ENCODE measurements at places on chromosomes 7 and 10.
A peak's percentile ranks its signal among the peaks of the same experiment; 100 is the strongest.

DNA sequence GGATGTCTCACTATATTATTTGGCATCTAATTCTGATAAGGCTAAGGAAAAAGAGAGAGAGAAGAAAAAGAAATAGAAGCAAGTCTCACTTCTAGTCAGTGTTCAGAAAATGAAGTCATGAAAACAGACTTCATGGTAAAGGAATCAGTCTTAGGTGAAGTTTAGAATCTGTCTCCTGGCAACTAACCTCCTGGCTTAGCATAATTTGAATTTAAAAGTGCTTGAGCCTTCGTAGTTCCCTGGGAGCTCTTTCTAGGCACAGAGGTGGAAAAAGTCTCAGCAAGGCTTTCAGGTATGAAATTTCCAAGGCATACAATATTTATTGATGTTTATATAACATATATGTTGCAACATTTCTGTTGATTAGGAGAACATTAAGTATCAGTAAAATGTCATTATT lies 10.4 kb downstream of the CHRM2 start:
- H3K4me3 ChIP-seq, result no peak overlapping the region
- H3K27me3 ChIP-seq, result no peaks in the 10 kb centered on the region
- DNase-seq, result no peak
- H3K4me1 ChIP-seq, result no peaks in the 10 kb centered on the region

- H3K4me3 ChIP-seq, result no peak overlapping the region
- peaks cover 9% of the 10 kb centered on the region for H3K27me3 ChIP-seq
- H3K36me3 ChIP-seq, result no peaks in the 10 kb centered on the region
- DNase-seq, result no peak
- H3K4me1 ChIP-seq, result no peaks in the 10 kb centered on the region
Measured at GRCh38 chr10:29877793-29878491, 181.4 kb downstream of the JCAD start.

DNA sequence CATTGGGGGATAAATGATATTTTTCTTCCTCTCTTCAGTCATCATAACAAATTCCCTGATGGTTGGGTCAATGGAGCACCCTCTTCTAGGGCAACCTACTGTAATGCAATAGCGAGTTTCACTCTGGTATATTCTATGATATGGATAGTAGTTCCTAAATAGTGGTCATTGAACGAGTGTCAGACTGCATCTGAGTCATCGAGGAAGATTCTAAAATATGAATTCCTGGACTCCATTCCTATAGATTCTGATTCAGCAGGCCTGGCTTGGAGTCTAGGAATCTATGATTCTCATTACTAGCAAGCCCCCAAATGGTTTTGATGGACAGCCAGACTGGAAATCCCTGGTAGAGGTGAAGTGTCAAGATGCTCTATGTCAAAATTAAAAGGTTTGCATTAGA lies 254.5 kb downstream of the BUB3 start:
- no peaks in the 10 kb centered on the region for H3K4me1 ChIP-seq
- H3K27ac ChIP-seq, result no peak overlapping the region
- no peak for DNase-seq
- peaks cover 2% of the 10 kb centered on the region for H3K27me3 ChIP-seq

GRCh38 chr10:79250259-79250658 lies 97.0 kb upstream of the PPIF start:
- peak overlapping the region; percentile 89 for H3K27ac ChIP-seq
- H3K4me1 ChIP-seq, result peaks cover 60% of the 10 kb centered on the region
- H3K27me3 ChIP-seq, result no peaks in the 10 kb centered on the region
- H3K4me3 ChIP-seq, result peak overlapping the region; percentile 29
- DNase-seq, result peak; percentile 22

GRCh38 chr10:129090618-129091366 lies 376.2 kb upstream of the MGMT start:
- H3K4me3 ChIP-seq, result no peak overlapping the region
- H3K36me3 ChIP-seq, result no peaks in the 10 kb centered on the region
- H3K27me3 ChIP-seq, result no peaks in the 10 kb centered on the region
- no peak for DNase-seq
- no peak overlapping the region for H3K27ac ChIP-seq

DNA sequence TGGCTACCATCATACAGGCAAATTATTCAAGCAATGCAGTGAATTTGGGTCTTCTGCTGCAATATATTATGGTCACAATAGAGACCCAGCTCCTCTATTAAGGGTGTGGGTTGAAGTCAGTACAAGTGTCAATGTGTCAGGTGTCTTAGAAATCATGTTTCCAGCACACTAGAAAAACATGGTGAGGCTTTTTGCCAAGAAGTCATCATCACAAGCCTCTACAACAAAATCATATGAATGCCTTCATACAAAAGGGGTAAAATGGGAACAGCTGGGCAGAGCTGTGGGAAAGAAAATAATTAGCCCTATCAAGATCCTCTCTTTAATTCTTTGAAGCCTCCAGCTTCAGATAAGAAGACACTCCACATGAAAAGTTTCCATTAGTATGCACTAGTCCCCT lies 37.2 kb downstream of the FAM13C start:
- peaks cover 1% of the 10 kb centered on the region for H3K27me3 ChIP-seq
- DNase-seq, result no peak
- no peaks in the 10 kb centered on the region for H3K36me3 ChIP-seq
- H3K4me3 ChIP-seq, result no peak overlapping the region
- no peak overlapping the region for H3K27ac ChIP-seq

- no peaks in the 10 kb centered on the region for H3K27me3 ChIP-seq
- no peak overlapping the region for H3K27ac ChIP-seq
- no peak overlapping the region for H3K4me3 ChIP-seq
- DNase-seq, result peak; percentile 27
- peaks cover 9% of the 10 kb centered on the region for H3K4me1 ChIP-seq
- H3K36me3 ChIP-seq, result no peaks in the 10 kb centered on the region
Measured at GRCh38 chr10:3735175-3735574, 49.8 kb downstream of the KLF6 start.

DNA sequence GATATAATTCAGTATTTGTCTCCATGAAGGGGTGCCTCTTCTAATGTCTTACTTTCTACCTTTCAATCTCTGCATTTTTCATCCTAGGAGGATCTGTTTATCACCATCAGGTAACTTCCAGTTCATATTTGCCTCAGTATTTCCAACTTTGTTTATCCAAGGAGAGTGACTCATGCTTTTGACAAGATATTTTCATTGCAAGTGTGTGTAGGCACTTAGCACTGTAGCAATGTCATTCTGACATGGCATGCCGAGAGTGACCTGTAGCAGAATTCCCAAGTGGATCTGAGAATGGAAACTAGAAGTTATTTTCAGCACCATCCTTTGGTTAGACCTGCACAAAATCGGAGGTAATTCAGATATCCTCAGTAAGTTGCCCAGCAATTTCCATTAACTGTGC lies 129.9 kb downstream of the INHBA start:
- H3K27me3 ChIP-seq, result peaks cover 1% of the 10 kb centered on the region
- DNase-seq, result no peak
- H3K4me3 ChIP-seq, result no peak overlapping the region
- H3K36me3 ChIP-seq, result no peaks in the 10 kb centered on the region

DNA sequence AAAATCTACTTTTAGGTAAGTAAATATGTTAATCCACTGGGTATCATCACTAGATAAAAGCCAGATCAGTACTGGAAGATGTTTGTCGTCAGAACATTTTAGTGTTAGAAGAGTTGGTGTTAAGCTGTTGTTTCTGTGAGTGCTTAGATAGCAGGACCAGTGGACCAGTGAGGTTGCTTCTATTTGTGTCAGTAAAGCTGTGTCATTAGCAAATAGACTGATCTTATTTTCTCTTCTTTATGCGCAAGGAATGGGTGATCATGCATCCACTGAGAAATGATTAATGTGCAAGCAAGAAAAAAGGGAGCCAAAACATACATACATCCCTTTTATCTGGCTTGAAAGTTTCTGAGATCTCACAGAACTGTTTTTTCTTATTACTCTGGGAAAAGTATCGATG lies 42.6 kb downstream of the EXOC4 start:
- no peak for DNase-seq
- H3K36me3 ChIP-seq, result peaks cover 20% of the 10 kb centered on the region
- no peaks in the 10 kb centered on the region for H3K27me3 ChIP-seq
- peaks cover 4% of the 10 kb centered on the region for H3K4me1 ChIP-seq
- H3K27ac ChIP-seq, result no peak overlapping the region

DNA sequence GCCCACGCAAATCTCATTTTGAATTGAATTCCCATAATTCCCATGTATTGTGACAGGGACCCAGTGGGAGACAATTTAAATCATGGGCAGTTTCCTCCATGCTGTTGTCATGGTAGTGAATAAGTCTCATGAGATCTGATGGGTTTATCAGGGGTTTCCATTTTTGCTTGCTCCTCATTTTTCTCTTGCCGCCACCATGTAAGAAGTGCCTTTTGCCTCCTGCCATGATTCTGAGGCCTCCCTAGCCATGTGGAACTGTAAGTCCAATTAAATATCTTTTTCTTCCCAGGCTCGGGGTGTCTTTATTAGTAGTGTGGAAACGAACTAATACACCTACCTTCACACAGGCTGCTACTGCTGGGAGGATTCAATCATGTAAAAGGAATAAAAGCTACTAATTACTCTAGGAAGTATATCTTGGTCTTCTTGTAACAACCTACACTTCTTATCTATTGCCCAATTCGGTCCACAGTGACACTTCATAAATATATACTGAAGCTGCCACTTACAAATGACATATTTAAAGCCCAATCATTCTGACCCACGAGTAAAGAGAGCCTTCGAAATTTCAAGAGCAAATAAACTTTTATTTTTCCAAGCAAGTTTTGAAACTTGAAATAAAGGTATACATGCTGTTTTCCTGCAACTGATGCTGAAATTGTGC lies 100.3 kb upstream of the ASAH2 start:
- no peak for DNase-seq
- H3K36me3 ChIP-seq, result peaks cover 34% of the 10 kb centered on the region
- peaks cover 21% of the 10 kb centered on the region for H3K4me1 ChIP-seq
- no peak overlapping the region for H3K27ac ChIP-seq
- no peaks in the 10 kb centered on the region for H3K27me3 ChIP-seq

- H3K4me1 ChIP-seq, result no peaks in the 10 kb centered on the region
- H3K27ac ChIP-seq, result no peak overlapping the region
- no peaks in the 10 kb centered on the region for H3K36me3 ChIP-seq
- no peak for DNase-seq
- no peak overlapping the region for H3K4me3 ChIP-seq
- peaks cover 14% of the 10 kb centered on the region for H3K27me3 ChIP-seq
Measured at GRCh38 chr7:28872226-28872625, 85.9 kb downstream of the TRIL start.

DNA sequence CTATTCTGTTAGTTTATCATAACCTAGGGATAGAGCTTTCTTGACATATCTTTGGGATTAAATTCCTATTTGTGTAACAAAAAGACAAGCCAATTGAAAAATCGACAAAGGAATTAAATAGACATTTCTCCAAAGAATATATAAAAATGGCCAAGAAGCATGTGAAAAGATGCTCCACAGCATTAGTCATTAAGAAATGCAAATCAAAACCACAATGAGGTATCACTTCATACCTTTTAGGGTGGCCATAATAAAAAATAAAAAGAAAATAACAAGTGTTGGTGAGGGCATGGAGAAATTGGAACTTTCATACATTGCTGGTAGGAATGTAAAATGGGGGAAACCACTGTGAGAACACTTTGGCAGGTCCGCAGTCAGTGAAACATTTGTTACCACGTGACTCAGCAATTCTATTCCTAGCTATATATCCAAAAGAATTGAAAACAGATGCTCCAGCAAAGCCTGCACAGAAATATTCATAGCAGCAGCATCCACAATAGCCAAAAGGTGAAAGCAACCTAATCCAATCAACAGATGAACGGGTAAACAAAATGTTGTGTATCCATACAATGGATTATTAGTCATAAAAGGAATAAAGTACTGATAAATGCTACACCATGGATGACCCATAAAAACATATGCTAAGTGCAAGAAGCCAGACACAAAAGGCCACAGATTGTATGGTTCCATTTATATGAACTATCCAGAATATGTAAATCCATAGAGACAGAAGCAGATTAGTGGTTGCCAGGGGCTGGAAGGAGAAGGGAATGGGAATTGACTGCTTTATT lies 20.5 kb downstream of the SPAG6 start:
- no peaks in the 10 kb centered on the region for H3K36me3 ChIP-seq
- no peak overlapping the region for H3K27ac ChIP-seq
- DNase-seq, result no peak
- H3K4me3 ChIP-seq, result no peak overlapping the region
- peaks cover 42% of the 10 kb centered on the region for H3K4me1 ChIP-seq
- peaks cover 4% of the 10 kb centered on the region for H3K27me3 ChIP-seq

- H3K27ac ChIP-seq, result no peak overlapping the region
- DNase-seq, result no peak
- no peaks in the 10 kb centered on the region for H3K27me3 ChIP-seq
- no peak overlapping the region for H3K4me3 ChIP-seq
- no peaks in the 10 kb centered on the region for H3K4me1 ChIP-seq
- no peaks in the 10 kb centered on the region for H3K36me3 ChIP-seq
Measured at GRCh38 chr7:41222746-41223145, 480.1 kb downstream of the INHBA start.

- H3K36me3 ChIP-seq, result no peaks in the 10 kb centered on the region
- H3K27me3 ChIP-seq, result peaks cover 3% of the 10 kb centered on the region
- no peak for DNase-seq
- H3K4me3 ChIP-seq, result no peak overlapping the region
- no peak overlapping the region for H3K27ac ChIP-seq
Measured at GRCh38 chr10:34650156-34650555, 164.9 kb downstream of the PARD3 start.

GRCh38 chr7:133836666-133837065 lies 290.5 kb upstream of the LRGUK start:
- peaks cover 9% of the 10 kb centered on the region for H3K36me3 ChIP-seq
- no peak overlapping the region for H3K4me3 ChIP-seq
- H3K27me3 ChIP-seq, result no peaks in the 10 kb centered on the region
- H3K27ac ChIP-seq, result no peak overlapping the region
- peaks cover 2% of the 10 kb centered on the region for H3K4me1 ChIP-seq

DNA sequence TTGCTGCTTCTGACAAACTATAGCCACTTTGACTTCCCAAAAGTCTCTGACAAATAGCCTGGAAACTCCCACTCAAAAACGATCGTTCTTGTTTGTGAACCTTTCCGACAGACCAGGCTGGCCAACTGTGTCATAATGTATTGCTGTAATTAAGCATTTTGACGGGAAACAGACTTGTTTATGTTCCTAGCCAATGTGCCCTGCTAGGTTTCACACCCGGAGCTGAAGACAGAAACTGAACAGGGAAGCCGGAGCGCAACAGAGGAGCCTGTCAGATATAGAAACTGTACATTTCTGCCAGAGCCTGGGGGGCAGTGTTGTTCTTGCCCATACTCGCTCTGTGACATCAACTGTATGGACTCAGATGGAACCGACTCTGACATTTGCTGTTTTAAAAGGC lies 55.3 kb upstream of the C7orf33 start:
- no peak overlapping the region for H3K27ac ChIP-seq
- DNase-seq, result peak; percentile 61
- no peaks in the 10 kb centered on the region for H3K36me3 ChIP-seq
- peaks cover 6% of the 10 kb centered on the region for H3K4me1 ChIP-seq

Data from activated CD8-positive, alpha-beta T cell treated with anti-CD3 and anti-CD28 coated beads for 36 hours (primary cell).